ENCODE measurements at places on chromosomes 12 and 14.
A peak's percentile ranks its signal among the peaks of the same experiment; 100 is the strongest.

- peak; percentile 13 for DNase-seq
These were observed 63.3 kb downstream of the DUSP6 start for GRCh38 chr12:89288959-89289358.

GRCh38 chr12:14664434-14665023, 31.9 kb downstream of the GUCY2C start:
- peak; percentile 60 for DNase-seq

- peak; percentile 91 for DNase-seq
These were observed 420.8 kb downstream of the CCDC91 start for GRCh38 chr12:28611115-28611435.

GRCh38 chr14:75723716-75724115, 62.7 kb downstream of the TTLL5 start:
- no peak for DNase-seq

DNA sequence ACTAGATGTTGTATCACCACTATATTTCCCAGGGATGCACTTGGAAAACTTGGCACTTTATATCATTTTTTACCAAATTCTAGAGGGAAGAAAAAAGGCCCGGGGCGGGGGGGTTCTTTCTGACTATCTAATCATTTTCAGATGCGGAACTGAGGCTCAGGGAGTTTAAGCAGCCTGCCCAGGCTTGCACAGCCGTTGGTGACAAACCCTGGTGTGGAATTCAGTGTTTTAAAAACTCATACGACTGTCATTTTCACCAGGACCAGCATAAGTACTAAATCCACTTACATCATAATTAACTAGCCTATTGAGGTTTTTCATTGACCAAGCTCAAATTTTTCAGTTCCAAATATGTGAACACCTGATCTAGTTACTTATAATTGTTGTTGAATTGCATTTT, 181.0 kb downstream of the IPO8 start:
- DNase-seq: no peak

DNA sequence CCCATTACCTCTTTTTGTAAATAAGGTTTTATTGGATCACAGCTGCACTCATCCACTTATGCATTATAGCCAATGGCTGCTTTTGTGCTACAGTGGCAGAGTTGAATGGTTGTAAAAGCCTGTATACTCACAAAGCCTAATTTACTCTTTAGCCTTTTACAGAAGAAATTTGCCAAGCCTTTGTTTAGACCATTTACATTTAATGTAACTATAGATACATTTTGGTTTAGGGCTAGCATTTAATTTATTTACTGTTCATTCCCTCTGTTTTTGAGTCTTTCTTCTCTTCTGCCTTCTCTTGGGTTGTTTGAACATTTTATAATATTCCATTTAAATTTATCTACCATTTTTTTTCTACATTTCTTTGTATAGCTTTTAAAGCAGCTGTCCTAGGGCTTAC, 217.1 kb upstream of the AMIGO2 start:
- no peak for DNase-seq

DNA sequence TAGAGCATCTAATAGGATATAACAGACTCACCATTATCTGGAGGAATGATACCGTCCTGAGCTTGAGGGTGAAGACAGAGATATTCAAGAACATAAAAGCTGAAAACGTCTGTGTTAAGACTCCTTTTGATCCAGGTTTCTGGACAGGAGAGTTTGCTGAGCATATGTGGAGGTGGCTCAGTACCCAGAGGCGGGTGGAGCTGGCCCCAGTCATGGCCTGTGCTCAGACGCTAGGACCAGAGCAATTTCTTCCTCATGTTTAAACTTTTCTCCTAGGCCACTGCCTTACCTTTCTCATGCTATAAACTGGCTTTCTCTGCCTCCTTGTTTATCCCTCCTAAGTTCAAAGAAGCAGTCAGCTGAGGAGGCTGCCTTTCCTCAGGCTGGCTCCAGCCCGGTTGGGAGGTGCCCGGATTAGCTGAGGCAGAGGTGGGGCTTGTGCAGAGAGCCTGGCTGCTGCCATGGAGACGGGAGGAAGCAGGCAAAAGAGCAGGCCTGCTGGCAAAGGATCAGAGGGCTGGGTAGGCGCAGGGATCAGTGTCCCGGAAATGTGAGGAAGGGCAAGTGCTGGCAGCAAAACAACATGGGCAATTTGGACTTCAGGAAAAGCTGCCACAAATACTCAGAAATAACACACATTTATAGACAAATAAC, 13.7 kb downstream of the COA8 start:
- DNase-seq: peak; percentile 97

- DNase-seq: no peak
These were observed 112.5 kb downstream of the ETV6 start for GRCh38 chr12:11761869-11762567.

GRCh38 chr14:51596488-51597117, 55.1 kb upstream of the FRMD6 start:
- no peak for DNase-seq

- peak; percentile 13 for DNase-seq
These were observed 669 bp upstream of the KCNK13 start for GRCh38 chr14:90060965-90061684.
